ENCODE measurements at places on chromosomes 3 and 15.

GRCh38 chr15:67093504-67093862, 28.1 kb downstream of the SMAD3 start:
- peak; percentile 44 for DNase-seq

DNA sequence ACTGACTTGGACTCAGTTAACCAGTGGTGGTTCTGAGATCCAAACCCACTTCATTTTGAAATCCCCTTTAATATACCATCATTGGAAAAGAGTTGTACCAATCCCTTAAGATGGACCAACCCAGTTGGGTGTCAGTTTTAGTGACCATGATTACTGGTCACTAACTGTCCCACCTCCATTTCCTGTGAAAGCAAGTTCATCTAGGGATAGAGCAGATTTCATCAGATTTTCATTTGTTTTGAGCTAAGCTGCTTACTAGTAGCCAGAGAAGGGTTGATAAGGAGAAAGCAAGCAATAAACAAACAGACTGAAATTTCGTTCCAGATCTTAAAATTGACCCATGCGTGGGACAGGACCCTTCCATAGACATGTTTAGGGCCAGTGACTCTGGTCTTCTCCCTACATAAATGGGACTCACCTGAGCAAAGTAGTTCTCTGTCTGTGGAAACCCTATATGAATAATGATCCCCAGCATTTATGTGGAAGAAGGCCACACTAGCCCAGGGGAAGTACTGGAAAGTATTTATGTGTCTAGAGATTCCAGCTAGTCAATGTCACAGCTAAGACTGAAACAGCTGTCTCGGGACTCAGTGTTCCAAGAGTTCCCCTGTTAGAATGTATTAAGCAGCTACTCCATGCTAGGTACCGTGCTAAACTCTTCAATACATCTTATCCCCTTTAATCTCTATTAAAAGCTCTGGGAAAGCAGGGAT, 196.0 kb upstream of the BCL6 start:
- DNase-seq = no peak

GRCh38 chr3:142615171-142615570, 19.0 kb downstream of the PLS1 start:
- DNase-seq = no peak

- no peak for DNase-seq
Measured at GRCh38 chr3:131840156-131840797, 194.5 kb downstream of the CPNE4 start.

DNA sequence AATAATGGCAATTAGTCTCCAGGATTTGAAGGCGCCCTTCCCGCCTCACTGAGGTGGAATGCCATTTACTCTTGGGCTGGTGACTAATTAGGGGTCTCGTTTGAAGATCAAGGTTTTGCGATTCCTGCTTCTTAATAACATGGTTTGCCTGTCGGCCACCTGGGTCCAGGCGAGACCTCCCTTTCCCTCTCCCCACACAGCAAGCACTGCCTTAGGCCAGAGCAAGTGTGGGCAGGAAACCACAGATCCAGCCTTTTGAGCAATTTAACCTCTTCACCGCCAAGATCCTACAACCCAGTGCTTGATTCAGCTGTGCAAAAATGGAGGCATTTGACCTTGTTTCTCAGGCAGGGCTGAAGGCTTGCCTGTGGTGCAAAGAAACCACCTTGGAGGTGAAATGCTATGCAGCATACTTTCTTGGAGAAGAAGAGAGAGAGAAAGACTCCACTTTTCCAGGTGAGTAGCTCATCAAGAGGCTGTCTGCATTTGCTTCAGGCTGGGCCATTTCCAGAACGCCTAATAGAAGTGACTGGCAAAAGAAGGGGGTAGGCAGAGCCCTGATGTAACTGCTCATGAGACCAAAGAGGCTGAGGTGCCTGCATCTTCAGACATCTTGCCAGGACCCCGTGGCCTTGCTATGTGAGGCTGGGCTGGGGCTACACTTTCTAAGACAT, 34.1 kb upstream of the WNT5A start:
- DNase-seq = no peak

DNA sequence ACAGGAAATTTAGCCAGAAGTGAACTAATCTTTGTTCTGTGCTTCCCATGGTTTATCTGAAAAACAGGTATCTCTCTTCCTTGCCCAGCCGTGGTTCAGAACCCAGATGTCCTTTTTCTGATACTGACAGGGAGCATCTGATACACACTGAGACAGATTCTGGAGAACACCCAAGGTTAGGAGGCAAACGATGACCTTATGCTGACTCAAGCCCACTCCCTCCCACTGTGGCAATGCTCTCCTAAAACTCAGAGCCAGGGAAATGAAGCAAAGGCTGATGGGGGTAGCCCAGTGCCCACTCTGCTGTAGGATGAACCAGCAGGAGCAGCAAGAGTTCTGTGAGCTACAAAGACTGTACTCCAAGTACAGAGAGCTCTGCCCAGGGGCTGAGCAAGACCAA, 225.1 kb downstream of the NTRK3 start:
- no peak for DNase-seq
